ENCODE measurements at places on chromosomes 7 and 10.

- DNase-seq, result no peak
Measured at GRCh38 chr7:146773506-146773905, 656.9 kb downstream of the CNTNAP2 start.

- DNase-seq, result no peak
Measured at GRCh38 chr10:43340619-43341018, 30.8 kb upstream of the FXYD4 start.

- no peak for DNase-seq
Measured at GRCh38 chr7:151088019-151088855, 2.0 kb downstream of the AGAP3 start.

GRCh38 chr10:95125582-95125981, 56.3 kb upstream of the CYP2C8 start:
- no peak for DNase-seq

- DNase-seq, result no peak
Measured at GRCh38 chr10:78402591-78402990, 368.9 kb downstream of the RPS24 start.

Data from effector CD8-positive, alpha-beta T cell (primary cell).